ENCODE measurements at places on chromosomes 12 and 14.

GRCh38 chr12:29771165-29771564 is 12.6 kb downstream of the TMTC1 start:
- ATAC-seq: no peak

DNA sequence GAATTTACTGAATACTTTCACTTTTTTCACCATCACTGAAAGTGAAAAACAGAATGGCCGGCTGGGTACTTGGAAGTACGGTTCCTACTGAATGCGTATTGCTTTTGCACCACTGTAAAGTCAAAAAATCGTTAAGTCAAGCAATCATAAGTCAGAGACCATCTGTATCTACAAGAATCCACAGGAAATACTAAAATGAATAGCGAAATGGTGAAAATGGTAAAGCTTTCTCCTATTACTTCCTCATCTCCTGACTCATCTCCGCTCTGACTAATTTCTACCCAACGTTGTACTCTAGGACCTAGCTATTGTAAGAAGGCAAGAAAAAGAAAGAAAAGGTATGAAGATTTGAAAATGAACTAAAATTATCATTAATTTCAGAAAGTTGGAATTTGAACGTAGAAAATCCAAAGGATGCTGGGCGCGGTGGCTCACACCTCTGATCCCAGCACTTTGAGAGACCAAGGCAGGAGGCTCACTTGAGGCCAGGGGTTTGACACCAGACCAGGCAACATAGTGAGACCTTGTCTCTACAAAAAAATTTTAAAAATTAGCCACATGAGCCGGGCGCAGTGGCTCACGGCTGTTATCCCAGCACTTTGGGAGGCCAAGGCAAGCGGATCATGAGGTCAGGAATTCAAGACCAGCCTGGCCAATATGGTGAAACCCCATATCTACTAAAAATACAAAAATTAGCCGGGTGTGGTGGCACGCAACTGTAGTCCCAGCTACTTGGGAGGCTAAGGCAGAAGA is 5.3 kb upstream of the CDCA4 start:
- peak; percentile 71 for ATAC-seq

DNA sequence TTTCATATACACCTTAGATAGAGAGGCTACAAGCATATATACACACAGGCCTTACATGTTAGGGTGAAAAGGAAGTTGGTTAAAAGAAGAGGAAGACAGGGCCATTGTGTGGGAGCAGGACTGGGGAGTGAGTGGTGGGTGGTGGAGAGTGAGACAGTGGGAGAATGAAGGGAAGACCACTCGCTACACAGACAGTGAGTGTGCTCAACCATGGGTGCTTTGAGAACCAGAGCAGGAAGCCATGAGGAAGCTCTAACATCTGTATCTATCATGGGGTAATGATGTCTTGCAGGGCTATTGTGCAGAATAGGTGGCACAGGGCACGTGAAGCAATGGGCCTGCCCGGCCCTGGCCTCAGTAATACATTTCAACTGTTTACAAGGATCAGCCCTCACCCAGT is 11.4 kb upstream of the KRT74 start:
- ATAC-seq: no peak

- ATAC-seq: no peak
Measured at GRCh38 chr14:67420102-67420739, 8.3 kb upstream of the PLEK2 start.

DNA sequence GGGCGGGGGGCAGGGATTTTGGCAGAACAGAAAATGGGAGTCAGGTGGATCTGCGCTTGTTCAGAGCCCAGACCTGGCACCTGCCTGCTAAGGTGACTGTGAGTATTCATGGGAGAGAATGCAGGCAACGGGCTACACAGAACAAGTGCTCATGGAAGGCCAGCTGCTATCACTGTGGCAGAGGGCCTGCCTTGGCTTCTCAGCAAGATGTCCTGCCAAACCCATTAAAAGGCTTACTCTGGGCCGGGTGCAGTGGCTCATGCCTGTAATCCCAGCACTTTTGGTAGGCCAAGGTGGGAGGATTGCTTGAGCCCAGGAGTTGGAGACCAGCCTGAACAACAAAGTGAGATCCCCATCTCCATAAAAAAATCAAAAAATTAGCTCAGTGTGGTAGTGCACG is 21.0 kb downstream of the DIO3 start:
- ATAC-seq: no peak

DNA sequence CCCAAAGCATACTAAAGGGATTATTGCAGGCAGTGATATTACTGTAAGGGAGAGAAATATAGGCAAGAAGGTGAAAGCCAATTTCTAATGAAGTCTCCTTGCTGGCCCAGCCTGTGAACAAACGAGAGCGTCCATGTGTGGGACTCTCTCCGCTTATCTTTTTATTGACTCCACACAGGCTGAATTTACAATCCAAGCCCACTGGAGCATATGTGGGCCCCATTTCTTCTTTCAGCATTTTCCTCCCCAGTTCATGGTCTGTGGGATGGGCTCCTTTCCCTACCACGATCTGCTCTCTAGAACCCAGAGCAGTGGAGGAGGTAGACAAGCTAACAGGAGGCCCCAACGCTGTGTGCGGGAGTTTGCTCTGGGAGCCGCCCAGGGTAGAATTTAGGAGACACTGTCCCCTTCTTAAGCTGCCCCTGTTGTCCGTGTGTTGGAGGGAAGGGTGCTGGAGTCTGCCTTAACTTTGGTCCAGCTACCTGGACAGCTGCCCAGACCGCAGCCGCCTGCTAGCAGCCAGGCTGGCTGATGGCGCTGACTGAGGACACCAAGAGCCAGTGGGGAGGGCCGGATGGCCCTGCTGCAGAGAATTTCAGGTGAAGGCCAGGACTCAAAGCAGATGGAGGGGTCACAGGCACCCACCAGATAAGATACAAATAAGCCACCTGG is 3.2 kb upstream of the HOXC11 start:
- no peak for ATAC-seq

DNA sequence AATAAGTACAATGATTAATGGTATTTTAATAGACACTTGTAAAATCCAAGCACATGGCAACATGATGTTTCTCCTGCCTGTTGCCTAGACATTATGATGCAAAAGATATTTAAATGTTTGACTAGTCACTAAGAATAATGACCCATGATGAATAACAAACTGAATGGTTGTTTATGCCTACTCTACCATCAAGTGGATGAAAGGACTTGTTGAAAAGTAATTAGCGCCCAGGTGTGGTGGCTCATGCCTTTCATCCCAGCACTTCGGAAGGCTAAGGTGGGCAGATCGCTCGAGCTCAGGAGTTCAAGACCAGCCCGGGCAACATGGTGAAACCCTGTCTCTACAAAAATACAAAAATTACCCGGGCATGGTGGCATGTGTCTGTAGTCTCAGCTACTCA is 30.7 kb downstream of the KIF21A start:
- ATAC-seq: no peak

- ATAC-seq: no peak
Measured at GRCh38 chr12:52385226-52385702, at the start of gene KRT84. Gene KRT84, minus strand, starts transcription at chr12:52385652. Its CDS starts 67 bp downstream, at chr12:52385585.

DNA sequence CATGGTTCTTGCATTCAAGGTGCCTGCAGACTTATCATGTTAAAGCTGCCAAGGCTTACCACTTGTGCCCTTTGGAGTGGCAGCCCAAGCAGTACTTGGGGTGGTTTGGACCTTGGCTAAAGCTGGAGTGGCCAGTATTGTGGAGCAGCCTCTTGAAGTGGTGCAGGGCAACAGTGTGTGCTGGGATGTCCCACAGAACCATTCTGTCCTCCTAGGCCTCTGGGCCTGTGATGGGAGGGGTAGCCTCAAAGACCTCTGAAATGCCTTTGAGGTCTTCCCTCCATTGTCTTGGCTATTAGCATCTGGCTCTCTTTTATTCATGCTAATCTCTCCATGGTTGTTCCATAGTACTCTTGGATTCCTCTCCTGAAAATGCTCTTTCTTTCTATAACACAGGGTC is 78.2 kb upstream of the SLC24A4 start:
- ATAC-seq: no peak

DNA sequence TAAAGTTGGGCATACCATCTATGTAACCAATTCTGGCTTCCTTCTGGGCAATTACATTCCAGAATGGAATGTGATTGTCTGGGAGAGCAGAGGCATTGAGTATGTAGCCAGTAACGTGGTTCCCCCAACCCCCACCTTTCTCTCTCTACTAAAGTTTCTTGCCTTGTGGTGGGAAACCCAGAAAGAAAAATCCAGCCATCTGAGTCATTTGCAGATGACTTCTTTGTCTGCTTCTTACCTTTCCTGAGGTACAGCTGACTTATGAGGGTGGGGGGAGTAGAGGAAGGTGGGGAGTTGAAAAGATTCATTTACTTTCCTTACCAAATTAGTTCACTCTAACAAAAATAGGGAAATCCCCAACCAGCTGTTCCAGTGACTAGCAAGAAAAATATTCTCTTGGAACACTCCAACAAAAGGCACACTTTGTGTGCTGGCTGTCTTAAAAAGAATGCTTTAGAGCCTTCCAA is 112.1 kb upstream of the FRMD6 start:
- no peak for ATAC-seq

DNA sequence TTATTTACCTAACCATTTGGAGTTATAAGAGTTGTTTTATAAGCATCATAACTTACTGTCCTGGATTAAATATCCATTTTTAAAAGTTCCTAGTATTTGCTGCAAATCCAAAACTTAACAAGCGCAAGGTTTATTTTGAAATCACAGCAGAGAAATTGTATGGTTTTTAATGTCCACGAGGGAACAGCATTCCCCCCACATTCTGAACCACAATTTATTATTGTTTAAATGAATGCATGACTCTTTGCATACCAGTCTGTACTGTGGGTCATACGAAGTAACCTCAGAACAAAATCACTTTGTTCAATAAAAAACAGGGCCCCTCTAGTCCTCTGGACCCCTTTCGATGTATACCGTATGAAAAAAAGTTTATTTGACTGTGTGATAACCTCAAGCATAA is 75.9 kb downstream of the DACT1 start:
- ATAC-seq: no peak

GRCh38 chr12:97404093-97404492 is 58.5 kb upstream of the RMST start:
- no peak for ATAC-seq

- no peak for ATAC-seq
Measured at GRCh38 chr14:38089123-38089522, 118.6 kb upstream of the SSTR1 start.

DNA sequence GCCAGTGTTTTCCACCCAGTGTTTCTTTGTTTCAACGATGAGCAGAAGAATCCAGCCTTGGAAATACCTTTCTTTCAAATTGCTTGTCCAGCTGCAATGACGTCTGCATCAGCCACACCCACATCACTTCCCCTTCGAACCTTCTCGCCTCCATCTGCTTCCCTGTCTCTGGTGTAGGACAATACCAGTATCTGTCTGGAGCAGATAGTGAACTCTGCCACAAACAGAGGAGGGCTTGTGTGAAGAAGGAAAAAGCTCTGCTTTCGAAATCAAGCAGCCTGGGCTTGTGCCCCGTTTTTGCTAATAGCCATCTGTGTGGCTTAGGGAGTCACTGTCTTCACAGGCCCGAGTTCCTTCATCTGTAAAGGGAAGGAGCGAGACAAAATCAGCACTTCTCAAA is 415.4 kb downstream of the ZFP36L1 start:
- ATAC-seq: peak; percentile 63

DNA sequence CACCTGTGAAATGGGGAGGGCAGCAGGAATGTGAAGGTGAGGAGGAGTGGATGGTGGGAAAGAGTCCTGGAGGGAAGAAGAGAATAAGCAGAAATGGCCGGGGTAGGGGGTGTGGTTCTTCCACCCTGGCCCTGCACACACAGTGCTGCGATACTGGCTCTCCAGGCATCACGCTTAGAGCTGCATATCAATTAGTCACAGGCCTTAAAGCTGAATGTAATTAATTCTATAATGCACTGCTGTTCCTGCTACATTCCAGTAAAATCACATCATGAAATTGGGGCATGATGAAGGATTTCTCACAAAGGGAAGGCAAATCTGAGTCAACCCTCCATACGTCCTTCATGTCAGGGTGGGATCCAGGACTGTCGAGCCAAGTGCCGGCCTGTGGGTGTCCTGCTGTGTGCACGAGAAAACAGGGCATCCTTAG is 566.1 kb downstream of the BCL11B start:
- ATAC-seq: no peak

DNA sequence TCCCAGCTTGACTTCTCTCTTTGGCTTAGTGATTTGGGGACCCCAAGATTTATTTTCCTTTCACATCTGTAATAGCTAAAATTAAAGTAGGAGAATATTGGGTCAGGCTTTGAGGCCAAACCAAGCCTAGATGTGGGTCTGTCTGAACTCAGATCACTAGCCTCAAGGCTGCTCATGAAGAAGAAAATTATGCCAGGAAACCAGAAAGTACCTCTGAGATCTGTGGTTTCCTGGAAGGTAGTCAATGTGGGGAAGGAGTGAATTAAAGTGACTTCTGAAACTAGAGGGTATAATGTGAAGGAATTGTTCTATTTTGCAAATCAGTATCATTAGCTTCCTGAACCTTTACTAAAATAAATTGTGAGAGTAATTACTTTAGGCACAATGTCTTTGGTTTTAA is 13.4 kb upstream of the CLEC12A start:
- no peak for ATAC-seq

DNA sequence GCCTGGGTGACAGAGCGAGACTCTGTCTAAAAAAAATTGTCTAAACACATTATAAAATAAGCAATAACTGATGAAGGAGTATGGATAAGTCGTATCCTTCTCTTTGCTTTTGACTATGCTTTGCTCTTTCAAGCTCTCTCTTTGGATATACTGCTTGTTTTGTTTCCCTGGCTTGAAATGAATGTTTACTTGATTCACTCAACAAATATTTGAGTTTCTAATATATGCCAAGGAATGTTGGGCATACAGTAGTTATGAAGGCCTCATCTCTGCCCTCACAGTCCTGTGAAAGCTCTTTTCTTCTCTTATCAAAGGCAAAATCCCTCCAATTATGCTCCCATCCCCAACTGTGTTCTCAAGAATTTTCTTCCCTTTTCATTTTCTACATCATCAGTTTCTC is 123.5 kb downstream of the PTPRR start:
- ATAC-seq: no peak

GRCh38 chr12:91211866-91212265 is 29.2 kb upstream of the DCN start:
- ATAC-seq: no peak

DNA sequence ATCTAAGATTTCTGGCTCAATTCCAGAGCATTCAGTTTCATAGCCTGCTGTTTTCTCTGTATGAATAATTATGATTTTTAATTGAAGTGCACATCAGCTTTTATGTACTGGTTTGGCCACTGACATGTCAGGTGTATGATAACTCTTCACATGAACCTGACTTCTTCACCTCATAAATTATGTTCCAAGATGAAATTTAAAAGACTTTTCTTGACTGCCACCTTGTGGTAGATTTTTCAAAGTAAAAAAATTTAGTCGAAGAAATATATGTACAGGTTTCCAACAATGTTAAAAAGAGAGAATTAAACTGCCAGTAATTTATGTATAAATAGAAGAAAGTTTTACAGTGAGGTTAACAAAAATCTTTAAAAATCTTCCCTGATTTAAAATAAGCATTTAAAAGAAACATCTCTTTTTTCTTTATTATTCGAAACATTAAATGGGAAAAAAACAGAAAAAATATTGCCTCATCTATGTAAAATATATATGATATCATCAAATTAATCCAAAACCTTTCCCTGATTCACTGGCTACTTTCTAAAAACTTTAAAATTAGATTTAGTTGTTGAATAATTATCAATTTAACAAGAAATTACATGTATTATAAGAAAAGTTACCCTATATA is 124.9 kb upstream of the ATXN7L3B start:
- ATAC-seq: no peak
